Activated T-cell treated with anti-CD3 and anti-CD28 coated beads for 4 hours (primary cell): ENCODE measurements at places on chromosomes 2 and 18.

GRCh38 chr2:145018502-145018901 lies 498.6 kb upstream of the ZEB2 start:
- no peak for DNase-seq

DNA sequence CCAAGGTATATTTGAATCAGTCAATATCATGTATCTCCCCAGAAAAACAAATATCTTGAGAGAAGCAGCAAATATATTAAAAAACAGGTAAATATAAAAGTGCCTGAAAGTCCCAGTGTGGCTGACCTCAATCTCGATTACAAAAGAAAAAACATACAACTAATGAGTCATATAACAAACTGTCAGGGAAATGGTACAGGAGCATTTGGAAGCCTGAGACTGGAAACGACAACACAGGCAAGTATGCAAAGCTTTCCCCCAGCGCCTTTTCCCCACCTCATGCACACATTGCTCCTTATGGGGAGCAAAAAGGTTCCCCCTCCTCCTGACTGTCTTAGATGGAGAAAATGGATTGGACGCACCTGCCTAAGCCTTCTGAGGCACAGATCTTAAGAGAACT lies 230.7 kb downstream of the TMX3 start:
- no peak for DNase-seq

- peak; percentile 15 for DNase-seq
These were observed 1.3 kb downstream of the CIAO1 start for GRCh38 chr2:96267159-96267971.

- no peak for DNase-seq
These were observed 47.4 kb downstream of the PSD4 start for GRCh38 chr2:113220970-113221708.

DNA sequence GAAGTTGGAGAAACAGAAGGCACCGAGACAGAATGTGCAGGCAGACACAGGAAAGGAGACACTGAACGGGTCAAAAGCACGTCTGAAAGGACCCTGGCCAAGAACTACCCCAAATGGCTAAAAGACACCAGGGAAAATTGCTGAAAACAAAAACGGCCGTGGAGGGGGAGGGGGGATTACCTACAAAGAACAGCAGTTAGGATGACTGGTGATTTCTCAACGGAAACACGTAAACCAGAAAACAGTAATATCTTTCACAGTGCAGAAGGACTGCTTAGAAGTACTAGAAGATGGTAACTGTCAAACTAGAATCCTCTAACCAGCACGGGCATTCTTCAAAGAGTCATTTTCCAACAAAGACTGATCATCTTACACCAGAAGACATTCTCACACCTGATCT lies 142.6 kb downstream of the HDAC4 start:
- DNase-seq: no peak

GRCh38 chr2:14677039-14677438 lies 44.5 kb downstream of the LRATD1 start:
- DNase-seq: no peak

DNA sequence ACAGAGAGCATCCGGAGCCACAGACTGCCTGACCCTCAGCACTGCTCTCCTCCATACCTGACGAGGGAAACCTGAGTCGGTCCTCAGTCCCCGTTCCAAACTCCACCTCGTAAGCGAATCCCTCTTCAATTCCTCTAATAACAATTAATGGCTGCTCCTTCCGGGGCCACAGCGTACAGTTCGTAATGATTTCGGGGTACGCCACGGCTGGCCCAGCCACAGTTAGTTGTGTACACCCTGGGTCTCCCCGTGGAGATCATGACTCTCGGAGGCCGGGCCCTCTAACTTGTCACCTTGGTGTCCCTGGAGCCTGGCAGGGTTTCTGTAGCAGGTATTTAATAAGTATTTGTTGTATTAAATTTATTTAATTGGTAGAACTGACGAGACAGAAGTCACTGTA lies 121.5 kb downstream of the EIPR1 start:
- no peak for DNase-seq

DNA sequence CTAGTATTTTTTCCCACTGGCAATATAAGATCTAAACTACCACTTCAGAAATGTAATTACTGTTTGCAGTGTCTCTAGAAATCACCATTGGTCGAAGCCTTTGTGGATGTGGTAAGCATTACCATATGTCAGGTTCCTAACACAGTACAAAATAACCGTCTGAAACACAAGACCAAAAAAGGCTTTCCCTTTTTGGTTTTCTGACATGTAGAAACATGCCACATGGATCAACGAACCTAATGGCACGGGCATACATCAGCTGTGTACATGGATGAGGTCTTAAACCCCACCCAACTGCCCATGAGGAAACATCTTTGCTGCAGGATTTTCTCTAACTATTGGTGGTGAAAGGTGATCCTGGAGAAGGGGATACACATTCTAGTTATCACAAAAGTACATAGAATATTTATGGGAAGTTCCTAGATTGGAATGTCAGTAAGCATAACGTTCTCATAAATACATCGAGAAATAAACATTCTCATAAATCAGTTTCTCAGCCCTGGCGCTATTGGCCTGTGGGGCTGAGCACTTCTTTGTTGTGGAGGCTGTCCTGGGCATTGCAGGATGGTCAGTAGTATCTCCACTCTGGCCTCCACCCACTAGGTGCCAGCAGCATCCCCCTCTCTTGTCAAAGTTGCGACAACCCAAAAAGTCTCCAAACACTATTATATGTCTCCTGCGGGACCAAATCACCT lies 9.0 kb downstream of the VIT start:
- DNase-seq: no peak

- DNase-seq: no peak
These were observed 6.7 kb upstream of the LCT start for GRCh38 chr2:135843671-135844070.

DNA sequence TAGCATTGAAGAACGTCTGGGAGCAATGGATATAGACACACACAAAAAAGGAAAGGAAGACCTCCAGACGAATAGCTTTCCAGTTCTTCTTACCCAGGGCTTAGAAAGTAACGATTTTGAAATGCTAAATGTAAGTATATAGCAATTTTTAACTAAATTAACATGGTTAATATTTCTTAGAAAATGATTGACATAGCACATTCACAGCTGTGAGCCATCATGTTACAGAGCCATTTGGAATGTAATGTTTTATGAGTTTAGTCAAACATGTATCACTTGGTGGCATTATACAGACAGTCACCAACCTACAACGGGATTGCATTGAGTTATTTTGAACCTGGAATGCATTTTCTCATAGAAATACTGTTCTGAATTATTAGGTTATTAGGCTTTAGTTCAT lies 35.1 kb downstream of the WDR43 start:
- DNase-seq: no peak

- DNase-seq: no peak
These were observed 391.7 kb upstream of the CYRIA start for GRCh38 chr2:17057109-17058017.

DNA sequence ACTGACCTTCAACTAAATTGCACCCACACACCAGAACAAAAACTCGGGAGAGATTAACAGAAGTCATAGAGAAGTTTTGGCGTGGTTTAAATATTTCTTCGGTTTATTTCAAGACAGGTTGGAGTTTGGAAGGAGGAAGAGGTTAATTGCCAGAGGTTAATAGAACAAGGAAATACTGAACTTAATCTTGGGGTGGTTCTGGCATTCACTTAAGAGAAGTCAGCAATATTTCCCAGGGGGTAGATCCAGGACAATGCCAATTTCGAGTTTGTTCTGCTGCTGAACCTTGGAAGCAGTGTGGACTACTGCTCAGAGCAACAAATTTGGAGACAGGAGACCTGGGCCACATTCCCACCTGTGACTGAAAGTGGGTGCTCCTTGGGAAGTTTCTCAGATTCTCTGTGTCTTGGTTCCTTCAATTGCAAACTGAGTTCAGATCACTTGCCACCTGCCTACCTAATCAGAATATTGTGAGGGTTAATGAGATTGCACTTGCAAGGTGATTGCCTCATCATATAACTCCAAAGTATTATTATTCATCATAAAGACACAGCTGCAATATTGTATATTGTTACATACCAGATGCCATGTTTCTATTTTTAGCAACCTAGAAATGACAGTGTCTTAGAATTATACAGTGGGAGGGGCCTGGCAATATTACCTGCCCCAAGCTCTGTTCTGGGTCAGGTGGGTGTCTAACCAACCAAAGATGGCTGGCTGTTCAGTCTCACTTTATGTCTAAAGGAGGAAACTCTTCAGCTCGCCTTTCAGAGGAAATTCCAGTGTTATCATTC lies 217.4 kb downstream of the CDCA7 start:
- DNase-seq: no peak

DNA sequence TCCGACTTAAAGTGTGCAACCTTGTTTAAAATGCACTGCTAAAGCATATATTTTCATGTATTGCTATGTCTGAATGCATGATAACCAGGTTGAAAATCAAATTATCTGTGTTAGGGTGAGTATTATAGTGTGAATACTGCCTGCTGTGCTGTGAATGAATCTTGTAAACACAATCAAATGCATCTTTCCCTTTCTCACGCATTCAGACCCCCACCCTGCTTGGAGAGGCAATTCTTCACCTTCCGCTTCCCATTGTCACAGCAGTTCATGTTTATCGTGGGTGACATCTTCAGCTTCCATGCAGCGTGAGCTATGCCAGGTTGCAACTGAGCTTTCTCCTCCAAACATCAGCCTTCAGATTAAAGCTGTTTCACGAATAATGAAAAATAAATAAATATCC lies 418.0 kb downstream of the MEIS1 start:
- no peak for DNase-seq

GRCh38 chr2:171747371-171747770 lies 60.1 kb downstream of the DYNC1I2 start:
- DNase-seq: no peak

DNA sequence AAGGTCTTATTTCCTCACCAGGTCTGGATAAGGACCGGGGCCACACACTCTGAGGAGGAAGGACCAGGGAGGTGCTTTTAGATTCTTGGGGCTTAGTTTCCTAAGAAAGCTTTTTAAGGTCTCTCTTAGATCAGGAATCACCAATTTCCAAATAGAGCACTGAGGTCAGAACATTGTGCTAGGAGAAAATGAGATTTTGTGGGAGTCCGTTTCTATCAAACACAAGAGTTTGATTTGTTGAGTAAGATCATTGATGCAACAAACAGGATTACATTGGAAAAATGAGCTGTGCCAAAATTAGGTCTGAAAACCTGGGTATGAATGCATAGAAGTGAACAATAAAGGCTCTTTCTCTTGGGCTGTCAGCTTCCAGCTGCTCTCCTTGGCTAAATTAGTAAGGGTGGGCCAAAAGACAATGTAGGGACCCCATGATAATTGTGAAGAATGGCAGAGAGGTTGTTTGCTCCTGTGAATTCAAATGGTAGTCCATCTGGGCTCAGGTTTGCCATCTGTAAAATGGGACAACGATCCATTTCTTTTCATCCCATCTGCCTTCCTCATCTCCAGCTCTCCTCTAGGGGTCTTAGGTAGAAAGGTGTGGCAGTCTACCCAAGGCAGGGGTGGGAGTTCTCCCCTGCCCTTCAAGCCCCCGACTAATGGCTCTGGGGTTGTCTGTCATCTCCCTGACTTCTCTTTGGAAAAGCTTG lies 20.0 kb downstream of the IGFBP2 start:
- DNase-seq: no peak

GRCh38 chr2:128901572-128902391 lies 583.1 kb upstream of the HS6ST1 start:
- DNase-seq: no peak

DNA sequence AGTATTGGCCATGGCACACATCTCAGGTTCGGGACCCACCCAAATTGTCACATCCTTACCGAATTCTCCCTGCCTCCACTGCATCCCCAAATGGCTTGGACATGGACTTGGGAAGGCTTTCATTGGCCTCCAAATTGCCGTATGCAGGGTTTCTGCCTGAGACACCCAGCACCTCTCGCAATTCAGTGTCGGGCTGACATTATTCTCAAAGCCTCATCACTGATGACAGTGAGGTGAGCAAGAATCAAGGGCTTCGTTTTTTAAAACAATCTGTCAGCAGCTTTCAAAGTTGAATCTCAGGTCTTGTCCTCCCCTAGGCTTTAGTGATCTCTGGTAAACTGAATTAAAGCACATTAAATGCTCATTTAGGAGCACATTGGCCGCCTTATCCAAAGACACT lies 29.5 kb upstream of the TGFA start:
- DNase-seq: no peak

DNA sequence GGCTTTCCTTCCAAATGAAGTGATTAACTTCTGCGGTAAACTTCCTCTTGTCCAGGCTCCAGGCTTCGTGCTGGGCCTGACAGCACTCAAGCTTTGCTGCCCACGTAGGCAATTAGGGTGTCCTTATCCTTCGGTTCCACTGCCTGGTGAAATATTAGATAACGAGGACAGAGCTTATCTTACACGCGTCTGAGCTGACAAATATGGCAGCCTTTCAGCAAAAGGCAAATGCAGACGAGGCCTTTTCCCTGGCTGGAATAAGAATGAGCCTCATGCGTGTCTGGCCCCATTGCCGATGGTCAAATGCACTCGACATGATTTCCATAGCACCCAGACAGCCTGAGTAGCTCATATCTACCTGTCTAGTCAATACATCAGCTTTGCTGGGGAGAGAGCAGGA lies 141.5 kb downstream of the FAM210A start:
- DNase-seq: no peak

GRCh38 chr2:69083235-69083748 lies 70.3 kb downstream of the ANTXR1 start:
- no peak for DNase-seq

- no peak for DNase-seq
These were observed 221.6 kb downstream of the LPIN1 start for GRCh38 chr2:11967946-11968465.

DNA sequence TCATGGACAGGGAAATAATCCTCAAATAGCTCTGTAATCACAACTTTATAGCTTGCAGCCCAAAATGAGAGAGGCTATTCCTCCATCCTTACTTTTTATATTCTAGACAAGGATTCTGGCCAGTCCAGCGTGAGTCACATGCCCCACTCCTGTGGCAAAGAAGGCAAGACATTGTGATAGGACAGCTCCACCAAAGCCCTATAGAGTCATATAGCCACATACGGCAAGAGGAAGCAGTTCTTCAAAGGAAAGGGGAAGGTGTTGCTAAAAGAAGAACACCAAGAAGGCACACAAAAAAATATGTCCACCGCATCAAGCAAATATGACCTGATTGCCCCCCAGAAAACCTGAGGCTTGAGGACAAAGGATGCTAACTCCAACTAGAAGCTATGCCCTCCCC lies 3.4 kb upstream of the GFPT1 start:
- no peak for DNase-seq

GRCh38 chr2:170408461-170409163 lies 230.7 kb downstream of the MYO3B start:
- no peak for DNase-seq

DNA sequence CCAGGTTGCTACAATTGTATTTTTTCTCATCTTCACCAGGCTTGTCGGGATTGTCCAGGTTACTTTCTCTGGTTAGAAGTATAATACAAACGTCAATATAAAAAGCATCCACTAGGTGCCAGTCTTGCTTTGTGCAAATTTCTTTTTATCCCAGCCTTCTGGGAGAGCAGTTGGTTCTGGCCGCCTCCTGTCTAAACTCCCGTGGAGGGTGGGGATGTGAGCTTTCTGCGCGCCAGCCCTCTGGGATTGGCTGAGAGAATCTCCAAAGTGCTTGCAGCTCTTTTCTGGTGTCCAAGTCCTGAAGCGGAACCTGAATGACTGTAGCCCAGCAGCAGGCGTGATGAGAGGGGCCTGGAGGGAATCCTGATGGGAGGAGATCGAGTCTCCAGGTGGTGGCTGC lies 22.4 kb upstream of the TOGARAM2 start:
- DNase-seq: peak; percentile 17

- DNase-seq: no peak
These were observed 19.5 kb upstream of the ASXL3 start for GRCh38 chr18:33558529-33558928.
